Activated CD8-positive, alpha-beta memory T cell treated with anti-CD3 and anti-CD28 coated beads for 1 hour (primary cell): ENCODE measurements at places on chromosomes 6 and 20.

- DNase-seq: no peak
Observed at GRCh38 chr20:4068708-4069107, 53.4 kb upstream of the RNF24 start.

DNA sequence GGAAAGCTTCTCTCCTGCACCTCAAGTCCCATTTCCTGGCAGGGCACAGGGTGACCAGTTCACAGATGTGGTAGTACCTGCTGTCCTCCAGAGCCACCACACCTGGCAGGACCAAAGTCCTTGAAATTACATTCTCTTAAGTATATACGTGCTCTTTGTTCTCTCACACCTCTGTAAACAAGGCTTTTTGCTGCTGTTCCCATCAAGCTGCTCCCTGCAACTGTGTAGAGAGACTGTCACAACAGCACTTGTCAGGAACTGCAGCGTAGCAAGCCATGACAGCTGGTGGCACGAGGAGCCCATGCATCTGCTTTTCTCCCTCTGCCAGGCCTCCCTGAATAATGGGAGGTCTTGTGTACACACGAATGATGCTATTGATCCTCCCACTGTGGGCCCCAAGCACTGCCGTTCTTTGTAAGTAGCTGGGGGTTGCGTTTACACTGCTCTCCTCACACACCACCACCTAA lies 431.8 kb downstream of the CD83 start:
- DNase-seq: no peak

GRCh38 chr20:38252292-38253288 lies 7.9 kb downstream of the KIAA1755 start:
- DNase-seq: no peak

DNA sequence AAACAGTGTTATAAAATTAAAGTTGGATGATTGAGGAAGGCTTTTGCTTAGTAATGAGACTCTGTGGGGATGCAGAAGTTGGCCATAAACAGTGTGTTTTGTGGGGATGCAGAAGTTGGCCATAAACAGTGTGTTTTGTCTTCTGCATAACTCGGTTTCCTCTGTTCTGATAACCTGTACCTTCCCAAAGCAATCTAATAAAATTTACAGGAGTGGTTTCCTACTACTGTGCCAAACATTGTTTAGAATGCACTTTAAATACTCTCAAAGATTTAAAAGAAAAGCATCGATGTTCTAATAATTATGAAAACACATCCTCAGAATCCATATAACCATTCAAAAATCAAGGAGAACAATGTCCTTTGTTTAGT lies 36.9 kb upstream of the SIRT5 start:
- DNase-seq: no peak

DNA sequence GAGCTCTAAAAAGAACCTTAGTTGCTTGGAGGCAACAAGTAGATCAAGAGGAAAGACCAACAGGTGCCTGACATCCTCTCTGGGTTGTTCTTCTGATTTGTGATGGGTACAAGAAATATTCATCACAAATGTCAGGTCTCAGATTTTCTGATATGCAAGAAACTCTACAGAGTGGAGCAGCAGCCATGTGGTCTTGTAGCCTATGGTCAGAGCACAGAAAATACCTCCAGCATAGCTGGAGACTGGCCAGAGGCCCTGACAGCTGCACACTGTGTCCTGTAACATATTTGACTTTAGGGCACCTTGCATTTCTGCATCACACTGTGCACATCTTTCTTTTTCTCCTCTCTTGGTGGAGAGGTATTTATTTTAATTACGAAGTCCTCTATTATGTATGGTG lies 116.3 kb downstream of the GMPR start:
- no peak for DNase-seq

DNA sequence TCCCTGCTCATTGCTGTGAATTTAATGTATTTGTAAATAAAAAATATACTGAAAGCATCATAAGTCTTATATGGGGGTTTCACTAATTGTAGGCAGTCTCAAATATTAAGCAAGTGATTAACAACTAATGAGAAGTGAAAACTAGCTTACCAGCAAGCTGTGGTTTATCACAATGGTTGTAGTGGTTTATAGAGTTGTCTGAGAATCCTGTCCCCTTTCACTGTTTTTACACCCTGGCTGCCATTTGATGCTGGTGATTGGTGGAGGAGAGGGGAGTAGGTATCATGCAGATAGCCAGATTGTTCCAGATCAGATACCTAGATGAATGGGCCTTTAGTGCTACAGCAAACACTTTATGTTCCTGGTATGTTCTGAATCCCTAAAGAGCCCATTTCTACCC lies 6.0 kb downstream of the MKKS start:
- no peak for DNase-seq

GRCh38 chr20:34875642-34876405 lies 588 bp upstream of the ACSS2 start:
- DNase-seq: no peak

DNA sequence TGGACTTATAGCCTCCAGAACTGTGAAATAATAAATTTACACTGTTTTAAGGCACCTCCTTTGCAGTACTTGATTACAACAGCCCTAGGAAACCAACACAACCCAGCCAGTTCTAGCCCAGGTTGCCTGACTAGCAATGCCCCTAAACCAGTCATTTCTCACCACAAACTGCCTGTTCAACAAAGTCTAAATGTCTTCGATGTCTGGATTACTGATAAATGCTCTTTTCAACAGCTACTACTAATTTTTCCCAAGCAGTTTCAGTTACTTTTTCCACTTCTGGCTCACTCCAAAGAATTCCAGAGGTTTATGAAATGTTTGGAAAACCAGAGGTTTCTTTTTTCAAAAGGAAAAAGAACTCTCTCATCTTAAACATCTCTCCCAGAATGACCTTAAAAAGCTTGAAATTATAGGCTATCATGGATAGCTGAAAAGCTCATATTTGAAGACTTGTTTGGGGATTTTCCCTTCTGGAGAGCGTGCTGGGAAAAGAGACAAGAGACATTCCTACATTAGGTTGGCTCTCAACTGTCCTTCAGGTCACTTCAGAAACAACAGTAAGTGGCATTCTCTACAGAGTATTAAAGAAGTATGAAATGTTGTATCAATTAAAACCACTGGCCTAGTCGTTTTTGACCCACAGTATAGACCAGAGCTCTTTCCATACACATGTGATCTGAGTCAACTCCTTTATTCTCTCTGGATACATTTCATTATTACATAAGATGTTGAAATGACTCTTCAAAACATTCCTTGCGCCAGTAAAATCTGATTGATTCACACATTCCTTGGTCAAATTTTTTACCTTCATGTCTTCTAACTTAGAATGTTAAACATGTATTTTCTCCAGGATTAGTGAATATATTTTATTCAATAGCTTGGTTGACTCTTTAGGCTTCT lies 265.9 kb downstream of the COL12A1 start:
- no peak for DNase-seq

- DNase-seq: no peak
Observed at GRCh38 chr6:11766589-11767450, 11.8 kb downstream of the ADTRP start.

DNA sequence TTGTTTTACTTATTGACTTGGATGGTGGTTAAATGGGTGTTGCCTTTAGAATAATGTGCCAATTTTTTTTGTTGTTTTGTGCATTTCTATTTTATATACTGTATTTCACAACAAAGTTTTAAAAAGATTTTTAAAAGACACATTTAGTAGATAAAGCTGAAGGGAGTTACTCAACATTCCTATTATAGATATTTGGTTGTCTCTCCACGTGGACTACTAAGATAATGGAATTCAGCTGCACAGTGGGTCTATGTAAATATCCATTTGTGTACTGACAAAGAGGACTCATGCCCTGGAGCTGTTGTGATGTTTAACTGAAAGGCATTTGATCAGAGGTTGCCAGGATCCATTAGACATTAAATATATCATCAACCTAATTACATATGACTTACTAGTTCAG lies 23.2 kb upstream of the FAM135A start:
- DNase-seq: no peak

DNA sequence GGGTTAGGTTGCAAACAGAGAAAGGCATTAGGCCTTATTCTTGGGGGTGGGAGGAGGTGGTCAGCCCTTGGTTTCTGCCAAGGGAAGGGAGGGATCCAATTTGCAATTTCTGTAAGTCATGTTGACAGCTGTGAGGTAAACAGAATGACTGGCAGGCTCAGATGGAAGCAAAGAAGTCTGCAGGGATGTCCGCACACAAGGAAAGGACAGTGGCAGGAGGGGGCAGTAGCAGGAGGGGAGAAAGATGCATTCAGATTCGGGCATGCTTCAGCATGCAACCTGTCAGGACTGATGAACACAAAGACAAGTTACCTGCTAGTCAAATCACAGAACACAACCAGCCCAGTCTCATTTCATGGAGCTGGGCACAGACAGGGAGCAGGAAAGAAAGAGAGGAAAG lies 217.9 kb upstream of the FOXA2 start:
- no peak for DNase-seq

- DNase-seq: no peak
Observed at GRCh38 chr20:62580052-62580451, 62.3 kb upstream of the SLCO4A1 start.

DNA sequence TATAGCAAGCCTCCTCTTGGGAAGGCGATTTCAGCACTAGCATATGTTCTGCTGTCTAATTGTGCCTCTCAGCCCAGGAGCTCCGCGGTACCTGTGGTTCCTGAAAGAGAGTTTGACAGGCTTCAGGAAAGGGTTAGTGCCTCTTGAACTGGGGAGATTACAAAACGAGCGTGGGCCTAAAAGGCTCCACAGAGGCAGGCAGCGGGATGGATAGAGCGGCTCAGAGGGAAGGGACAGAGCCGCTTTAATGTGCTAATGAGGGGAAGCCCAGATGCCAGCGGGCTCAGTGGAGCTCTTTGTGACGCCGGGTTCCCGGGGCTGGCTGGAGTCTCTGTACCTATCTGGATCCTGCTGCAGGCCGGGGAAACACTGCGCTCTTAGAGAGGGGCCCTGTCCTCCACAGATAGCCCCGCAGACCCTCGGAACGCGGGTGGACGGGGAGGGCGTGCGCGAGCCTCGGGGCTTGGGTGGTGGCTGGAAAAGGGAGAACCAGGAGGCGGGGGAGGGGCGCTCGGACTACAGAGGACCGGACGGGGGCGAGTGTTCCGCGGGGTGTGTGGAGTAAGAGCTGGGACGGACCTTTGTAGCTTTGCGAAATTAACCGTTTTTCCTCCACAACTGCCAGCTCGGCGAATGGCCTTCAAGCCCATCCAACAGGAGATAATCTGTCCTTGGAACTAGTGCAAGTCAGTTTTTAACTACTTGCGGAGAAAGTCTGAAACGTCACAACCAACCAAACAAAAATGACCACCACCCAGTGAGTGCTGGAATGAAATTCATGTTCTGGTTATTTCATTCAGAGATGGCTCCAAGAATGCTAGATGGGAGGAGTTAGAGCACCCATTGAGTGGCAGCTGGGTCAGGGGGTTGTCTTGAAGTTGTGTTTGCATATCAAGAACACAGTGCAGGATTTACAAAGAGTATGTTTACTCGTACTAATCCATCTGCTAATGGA lies 13.0 kb downstream of the SLC35F1 start:
- no peak for DNase-seq

GRCh38 chr6:83443516-83443915 lies 12.7 kb upstream of the ME1 start:
- no peak for DNase-seq
